ENCODE measurements at places on chromosomes 3 and 15. TPM values are rescaled to one million over a fixed set of nuclear protein-coding genes. Genes with fewer than 3 reads are reported as not detected.

The STOML1 gene
- total RNA-seq: 23.5 TPM

GRCh38 chr15:63037976-63038720, 4.4 kb upstream of the TPM1 start:
- DNase-seq: no peak
- peaks cover 1% of the 10 kb centered on the region for H3K36me3 ChIP-seq
- H3K4me1 ChIP-seq: no peaks in the 10 kb centered on the region
- H3K27me3 ChIP-seq: no peaks in the 10 kb centered on the region

DNA sequence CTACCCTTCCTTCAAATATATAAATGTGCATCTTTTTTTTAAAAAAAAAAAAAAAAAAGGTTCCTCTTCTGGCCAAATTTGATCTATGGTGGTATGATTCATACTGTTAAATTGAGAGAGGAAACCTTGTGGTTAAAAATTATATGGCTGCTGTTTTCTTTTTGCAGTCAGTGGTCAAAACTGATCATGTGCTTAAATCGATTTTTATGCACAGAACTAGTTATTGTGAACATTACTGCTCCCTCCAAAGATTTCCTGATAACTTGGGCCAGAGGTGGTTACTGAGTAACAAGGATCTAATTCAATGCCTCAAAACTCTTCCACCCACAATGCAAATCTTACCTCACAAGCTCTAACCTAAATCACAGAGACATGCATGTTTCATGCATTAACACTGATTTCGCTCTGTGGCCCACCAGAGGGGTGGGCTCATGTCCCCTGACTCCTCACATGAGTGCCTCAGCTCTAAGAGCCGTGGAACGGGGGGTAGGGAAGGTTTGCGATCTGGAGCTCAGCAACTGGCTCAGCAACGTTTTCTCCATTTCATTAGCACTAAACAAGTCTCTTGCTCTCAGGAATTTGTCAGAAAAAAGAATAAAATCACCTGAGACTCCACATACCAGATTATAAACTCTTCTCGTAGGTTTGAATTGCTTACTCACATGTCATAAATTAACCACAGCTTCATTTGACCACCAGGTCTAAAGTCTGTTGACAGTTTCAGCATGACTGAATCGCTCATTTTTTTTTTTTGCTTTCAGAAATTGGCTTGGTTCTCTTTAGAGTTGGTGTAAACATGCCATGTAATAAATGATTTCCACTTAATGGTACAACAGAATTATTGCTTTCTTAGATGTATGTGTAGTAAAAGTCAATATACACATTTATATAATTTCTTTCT, 280.4 kb downstream of the CD47 start:
- peaks cover 17% of the 10 kb centered on the region for H3K36me3 ChIP-seq
- no peak for DNase-seq
- H3K4me3 ChIP-seq: no peak overlapping the region
- no peak overlapping the region for H3K27ac ChIP-seq

GRCh38 chr3:171092467-171092911, 66.0 kb upstream of the SLC2A2 start:
- H3K36me3 ChIP-seq: no peaks in the 10 kb centered on the region
- H3K27ac ChIP-seq: no peak overlapping the region
- H3K27me3 ChIP-seq: no peaks in the 10 kb centered on the region
- H3K4me1 ChIP-seq: no peaks in the 10 kb centered on the region
- H3K4me3 ChIP-seq: no peak overlapping the region

- no peak for DNase-seq
- no peaks in the 10 kb centered on the region for H3K4me1 ChIP-seq
- peak overlapping the region; percentile 75 for H3K27ac ChIP-seq
- peak overlapping the region; percentile 3 for H3K4me3 ChIP-seq
- no peaks in the 10 kb centered on the region for H3K27me3 ChIP-seq
These were observed 277.3 kb upstream of the NR2F2 start for GRCh38 chr15:96053031-96053780.

All from right atrium auricular region (tissue), 2 donors.